ENCODE measurements at places on chromosomes 7 and 10.

DNA sequence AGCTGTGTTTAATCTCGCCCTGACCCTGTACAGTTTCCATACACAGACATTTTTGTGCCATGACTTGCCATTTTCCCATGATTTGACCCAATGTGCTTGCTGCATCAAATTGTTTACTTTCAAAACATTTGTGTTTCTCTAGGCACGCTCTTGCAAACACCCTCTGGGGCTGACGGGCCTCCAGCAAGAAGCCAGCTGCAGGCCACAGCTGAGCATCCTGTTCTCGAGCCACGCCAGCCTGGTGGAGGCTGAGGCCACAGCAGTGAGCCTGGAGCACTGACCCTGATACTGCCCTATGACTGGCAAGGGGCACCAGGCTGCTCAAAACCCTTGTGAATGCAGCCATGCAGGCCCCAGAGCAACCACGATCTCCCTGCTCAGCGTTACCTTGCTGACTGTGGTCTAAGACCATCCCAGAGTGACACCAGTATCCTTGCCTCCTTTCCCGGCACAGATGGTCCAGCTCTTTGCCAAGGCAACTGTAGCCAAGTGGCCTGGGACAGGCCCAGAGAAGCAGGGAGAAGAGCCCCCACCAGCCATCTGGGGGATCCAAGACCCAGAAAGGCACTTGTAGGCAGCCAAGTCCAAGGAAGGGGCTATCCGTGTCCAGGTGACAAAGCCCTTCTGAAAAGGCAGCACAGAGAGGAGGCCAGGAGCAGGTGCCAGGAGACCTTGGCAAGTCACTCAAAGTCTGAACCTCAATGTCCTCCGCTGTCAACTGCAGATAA is 78.5 kb downstream of the OAT start:
- no peak for DNase-seq

DNA sequence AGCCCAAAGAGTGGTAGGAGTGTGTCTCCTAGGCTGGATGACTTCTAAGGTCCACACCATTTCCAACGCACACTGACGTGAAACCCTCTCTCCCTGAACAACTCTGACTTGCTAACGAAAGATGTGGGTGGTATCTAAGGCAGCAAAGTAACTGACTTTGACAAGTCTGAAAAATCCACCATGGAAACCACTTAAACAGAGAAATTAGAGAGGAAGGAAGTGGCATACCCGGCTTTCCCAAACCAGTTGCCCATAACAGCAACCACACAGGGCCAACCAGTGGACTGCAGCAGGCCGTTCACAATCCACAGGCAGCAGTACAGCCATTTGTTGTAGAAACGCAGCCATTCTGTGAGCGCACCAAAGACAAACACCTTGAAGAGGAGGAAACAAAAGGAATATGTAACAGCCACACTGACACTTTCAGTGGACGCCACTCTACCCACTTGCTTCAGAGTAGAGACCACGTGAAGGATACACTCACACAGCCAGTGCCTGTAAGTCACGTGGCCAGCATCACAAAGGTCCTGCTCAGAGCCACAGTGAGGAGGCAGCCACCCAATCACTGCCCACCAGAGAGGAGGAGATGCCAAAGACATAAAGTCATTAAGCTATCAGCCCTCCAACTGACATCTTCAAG is 39.8 kb downstream of the SLC37A3 start:
- DNase-seq, result peak; percentile 13

DNA sequence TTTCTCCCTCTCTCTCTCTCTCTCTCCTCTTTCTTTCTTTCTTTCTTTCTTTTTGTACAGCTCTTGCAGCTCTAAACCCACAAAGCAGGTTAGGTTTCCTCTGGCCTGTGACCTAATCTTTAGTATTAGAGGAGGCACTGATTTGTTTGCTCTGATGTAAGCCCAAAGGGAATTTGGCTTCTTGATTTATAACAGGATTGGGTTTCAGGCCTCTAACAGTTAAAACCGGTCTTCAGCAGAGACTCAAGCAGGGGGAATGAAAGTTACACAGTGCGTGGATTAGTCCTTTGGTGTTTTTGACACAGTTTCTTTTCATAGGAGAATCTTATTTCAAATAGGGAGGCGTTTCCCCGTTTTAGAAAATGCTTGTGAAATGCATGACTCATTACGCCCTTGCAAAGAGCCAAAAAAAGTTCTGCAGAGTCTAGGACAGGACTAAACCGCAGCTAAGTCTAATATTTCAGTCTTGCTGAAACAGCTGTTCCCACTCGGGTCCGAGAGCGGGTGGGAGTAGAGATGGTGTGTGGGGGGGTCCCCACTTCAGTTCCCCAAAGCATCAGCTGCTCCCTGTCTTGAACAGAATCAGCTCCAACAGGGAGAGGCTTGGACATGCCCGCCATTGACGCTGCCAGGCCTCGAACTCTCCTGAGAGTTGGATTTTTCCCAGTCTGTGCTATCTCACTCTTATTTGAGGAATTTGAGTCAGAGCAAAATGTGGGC is 296.5 kb upstream of the PITRM1 start:
- no peak for DNase-seq

DNA sequence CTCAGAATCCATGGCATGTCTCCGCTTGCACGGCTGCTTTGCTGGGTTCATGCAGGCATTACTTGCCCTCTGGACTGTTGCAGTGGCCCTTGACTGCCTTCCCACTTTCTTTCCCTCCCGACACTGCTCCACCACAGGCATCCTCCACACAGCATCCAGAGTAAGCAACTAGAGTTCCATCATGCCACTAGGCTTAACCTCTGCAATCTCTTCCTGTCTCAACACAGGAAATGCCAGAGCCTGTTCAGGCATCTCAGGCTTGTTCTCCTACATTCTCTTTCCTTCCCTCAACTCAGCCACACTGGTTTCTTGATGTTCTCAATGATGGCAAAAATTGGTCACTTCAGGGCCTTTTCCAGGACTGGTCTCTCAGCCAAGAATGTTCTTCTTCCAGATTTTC is 284.5 kb upstream of the KLF6 start:
- no peak for DNase-seq

GRCh38 chr10:2978111-2978510 is 89.2 kb upstream of the PFKP start:
- no peak for DNase-seq

- no peak for DNase-seq
Observed at GRCh38 chr10:11678074-11678793, 63.9 kb upstream of the ECHDC3 start.

DNA sequence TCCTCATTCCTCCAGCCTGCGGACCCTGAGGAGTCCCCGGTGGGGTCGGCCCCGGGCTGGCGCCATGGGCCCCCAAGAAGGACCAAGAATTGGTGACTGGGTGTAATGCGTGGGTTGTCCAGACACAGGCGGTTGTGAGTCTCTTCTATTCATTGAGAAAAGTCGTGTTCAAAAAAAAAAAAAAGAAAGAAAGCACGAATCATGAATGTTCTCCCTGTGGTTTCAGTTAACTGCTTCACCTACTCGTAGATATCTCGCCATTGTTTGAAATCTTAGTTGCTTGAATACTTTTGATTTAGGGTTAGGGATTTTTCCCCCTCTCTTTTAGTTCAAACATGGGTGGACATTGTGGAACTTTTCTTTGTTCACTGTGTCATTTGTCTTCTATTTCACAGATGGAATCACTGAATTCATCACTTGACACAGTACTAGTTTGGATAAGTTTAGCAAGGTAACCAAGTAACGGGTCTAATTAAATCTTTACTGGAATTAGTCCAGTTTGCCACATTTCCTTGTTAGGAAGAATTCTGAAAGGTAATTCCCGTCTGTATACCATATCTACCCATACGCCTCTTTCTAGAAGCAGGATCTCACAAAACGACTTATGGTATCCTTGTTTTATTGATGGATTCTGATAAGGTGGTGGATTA is 775 bp downstream of the STARD3NL start:
- peak; percentile 19 for DNase-seq

- no peak for DNase-seq
Observed at GRCh38 chr10:51773681-51774080, 74.3 kb upstream of the CSTF2T start.

DNA sequence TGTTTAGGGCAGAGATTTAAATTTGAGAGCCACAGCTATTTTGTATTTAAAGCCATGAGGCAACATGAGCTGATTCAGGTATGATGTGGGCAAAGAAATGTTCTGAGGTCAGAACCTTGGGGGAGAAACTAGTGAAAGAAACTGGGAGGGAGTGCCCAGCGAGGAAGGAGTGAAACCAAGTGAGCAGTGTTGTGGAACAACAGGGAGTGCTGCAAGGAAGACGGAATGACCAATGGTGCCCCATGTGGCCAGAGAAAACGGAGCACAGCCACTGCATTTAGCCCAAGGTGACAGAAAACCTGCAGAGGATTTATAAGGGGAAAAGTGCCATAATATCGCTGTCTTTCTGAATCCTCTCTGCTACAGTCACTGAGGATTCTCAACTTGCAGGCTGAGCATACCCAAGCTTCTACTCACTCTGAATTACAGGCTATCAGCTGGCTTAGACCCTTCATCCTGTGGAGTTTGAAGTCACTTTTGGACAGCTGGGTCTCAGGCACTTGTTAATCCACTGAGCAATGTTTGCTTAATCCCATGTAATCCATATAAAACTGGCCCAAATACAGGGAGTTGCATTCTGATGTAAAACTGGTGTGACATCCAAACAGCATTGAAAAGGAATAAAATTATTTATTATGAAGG is 777.3 kb downstream of the CCSER2 start:
- DNase-seq, result no peak

- DNase-seq, result no peak
Observed at GRCh38 chr7:3427957-3428356, 126.9 kb downstream of the SDK1 start.

GRCh38 chr10:43399320-43400310 is 9.4 kb downstream of the HNRNPF start:
- DNase-seq, result no peak

GRCh38 chr7:2633538-2634266 is 1.9 kb downstream of the TTYH3 start:
- peak; percentile 21 for DNase-seq

DNA sequence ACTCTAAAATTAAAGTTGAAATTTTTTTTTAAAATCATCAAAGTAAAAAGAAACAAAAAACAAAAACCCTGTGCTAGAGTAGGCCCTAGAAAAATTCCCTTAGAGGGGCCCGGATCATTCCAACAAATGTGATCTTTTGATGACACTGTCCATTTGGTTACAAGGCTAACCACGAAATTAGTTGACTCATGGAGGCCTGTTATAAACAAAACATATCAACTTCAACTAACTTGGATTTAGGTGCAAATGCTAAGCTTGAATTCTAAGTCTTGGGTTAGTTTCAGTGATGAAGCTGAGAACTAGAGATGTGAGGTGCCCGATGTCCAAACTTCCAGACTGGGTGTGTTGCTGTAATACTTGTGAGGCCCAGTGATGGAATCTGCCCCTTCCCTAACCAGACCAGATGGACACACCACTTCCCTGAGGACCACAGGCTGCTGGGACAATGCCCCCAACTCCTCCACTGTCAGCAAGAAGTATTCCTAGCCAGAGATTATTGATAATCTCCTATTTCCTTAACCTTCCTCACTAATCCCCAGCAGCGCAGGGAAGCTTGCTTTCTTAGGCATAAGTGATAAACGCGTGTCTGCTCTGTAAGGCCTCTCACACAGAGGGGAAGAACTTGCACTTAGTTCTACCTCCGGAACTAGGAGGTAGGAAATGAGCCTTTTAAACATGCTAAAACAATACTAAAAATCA is 108.7 kb downstream of the RAPGEF5 start:
- DNase-seq, result no peak

DNA sequence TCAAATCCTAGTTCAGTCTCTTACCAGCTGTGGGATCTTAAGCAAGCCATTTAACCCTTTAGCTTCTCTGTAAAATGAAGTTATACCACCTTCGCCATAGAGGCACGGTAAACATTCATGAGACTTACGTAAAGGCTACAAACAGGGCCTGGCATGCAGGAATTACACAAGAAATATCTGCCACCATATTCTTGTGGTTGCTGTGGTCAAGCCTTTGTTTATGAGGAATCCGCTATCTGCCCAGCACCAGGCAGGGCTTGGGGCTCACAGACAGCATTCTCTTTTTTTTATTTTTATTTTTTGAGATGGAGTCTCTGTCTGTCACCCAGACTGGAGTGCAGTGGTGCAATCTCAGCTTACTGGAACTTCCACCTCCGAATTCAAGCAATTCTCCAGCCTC is 9.9 kb downstream of the AIFM2 start:
- DNase-seq, result no peak

DNA sequence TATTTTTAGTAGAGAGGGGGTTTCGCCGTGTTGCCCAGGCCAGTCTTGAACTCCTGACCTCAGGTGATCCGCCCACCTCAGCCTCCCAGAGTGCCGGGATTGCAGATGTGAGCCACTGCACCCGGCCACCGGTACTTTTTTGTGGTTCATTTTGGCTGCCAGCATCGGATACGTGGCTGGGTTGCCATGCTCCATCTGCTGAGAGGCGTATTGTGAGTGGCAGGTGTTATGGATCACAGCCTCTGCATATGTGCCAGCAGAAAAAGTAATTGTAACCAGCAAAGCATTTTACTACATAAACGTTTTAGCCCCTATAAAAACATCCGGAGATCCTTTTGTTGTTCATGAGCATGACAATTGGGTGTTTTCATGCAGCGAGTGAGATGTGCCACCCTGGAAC is 7.1 kb downstream of the FOXK1 start:
- DNase-seq, result no peak

DNA sequence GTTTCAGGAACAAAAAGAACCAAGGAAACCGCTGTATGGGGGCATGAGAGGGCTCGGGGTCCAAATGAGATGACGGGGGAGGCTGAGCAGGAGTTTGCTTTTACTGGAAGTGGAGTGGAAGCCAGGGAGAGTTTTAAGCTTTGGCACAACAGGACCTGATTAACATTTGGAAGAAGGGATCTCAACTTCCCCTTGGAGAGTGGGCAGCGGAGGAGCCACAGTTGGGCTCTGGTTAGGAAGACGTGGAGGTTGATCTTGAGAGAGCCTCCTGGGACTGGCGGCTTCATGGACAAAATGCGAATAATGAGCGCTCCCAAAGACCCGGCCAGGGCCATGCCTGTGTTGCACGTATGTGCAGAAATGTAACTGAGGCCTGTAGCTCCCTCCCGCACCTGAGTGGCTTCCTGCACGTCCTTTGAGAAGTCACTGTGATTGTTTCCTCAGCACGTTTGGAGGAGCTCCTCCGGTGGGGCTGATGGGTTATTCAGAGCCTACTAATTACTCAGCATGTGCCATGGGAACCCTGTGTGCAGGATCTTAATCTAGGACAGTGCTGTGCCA is 595.3 kb upstream of the MGMT start:
- DNase-seq, result no peak

- DNase-seq, result no peak
Observed at GRCh38 chr10:20114179-20114578, 297.9 kb downstream of the PLXDC2 start.

GRCh38 chr10:110783509-110784107 is 88.1 kb upstream of the PDCD4 start:
- peak; percentile 37 for DNase-seq

DNA sequence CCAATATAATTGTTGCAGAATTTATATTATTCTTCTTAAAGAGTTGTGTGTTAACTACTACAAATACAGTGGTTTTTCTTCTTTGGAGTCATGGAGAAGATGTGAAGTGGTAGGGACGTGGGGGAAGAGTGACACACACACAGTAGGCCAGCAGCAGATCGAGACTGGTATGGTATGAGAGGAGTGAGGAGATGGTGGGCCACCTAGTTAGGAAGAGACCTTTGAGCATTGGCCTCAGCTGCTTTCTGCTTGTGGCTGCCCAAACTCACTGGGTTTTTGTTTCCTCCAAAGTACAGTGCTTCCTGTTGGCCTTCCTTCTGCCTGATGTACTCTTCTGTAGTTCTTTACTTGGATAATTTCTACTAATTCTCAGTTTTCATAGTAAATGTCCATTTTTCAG is 14.6 kb downstream of the VCL start:
- no peak for DNase-seq

- no peak for DNase-seq
Observed at GRCh38 chr7:103919272-103919868, 70.1 kb downstream of the RELN start.

- DNase-seq, result no peak
Observed at GRCh38 chr10:42942279-42942950, 134.5 kb upstream of the RET start.

Measured in stimulated activated CD8-positive, alpha-beta memory T cell treated with anti-CD3 and anti-CD28 coated beads, Interleukin-15, amount 100 ng/mL, for 4 hours (primary cell).